ENCODE measurements at places on chromosomes 1 and 21.

- peak; percentile 30 for DNase-seq
Measured at GRCh38 chr1:113140588-113141446, 67.8 kb downstream of the LRIG2 start.

DNA sequence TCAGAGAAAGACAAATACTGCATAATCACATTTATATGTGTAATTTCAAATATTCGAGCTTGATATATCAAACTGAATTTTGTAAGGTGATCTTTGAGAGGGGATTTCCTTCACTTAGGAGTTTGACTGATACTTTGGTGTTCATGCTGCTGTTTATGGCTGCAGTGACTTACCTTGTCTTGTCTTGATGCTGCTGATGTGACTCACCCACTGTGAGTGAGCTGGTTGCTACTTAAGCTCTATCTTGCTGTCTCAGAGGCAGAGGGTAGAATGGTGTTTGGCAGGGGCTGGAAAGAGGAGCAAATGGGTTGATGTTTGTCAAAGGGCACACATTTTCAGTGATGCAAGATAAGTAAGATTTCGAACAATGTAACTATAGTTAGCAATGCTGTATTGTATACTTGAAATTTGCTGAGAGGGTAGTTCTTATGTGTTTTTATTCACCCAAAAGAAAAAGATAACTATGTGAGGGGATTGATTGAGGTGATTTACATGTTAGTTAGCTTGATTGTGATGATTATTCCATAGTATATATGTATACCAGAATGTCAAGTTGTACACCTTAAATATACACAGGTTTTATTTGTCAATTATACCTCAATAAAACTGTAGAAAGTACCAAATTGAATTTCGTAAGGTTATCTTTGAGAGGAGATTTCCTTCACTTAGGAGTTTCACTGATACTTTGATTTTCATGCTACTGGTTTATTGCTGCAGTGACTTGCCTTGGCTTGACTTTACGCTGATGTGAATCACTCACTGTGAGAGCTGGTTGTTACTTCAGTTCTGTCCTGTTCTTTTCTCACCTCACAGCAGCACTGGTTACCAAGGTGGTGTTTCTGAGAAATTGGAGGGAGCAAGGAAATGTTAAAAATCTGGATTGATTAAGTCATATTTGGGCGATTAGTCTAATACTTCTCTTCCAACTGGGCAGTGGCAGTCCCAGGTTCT lies 94.5 kb upstream of the SLC5A9 start:
- no peak for DNase-seq

DNA sequence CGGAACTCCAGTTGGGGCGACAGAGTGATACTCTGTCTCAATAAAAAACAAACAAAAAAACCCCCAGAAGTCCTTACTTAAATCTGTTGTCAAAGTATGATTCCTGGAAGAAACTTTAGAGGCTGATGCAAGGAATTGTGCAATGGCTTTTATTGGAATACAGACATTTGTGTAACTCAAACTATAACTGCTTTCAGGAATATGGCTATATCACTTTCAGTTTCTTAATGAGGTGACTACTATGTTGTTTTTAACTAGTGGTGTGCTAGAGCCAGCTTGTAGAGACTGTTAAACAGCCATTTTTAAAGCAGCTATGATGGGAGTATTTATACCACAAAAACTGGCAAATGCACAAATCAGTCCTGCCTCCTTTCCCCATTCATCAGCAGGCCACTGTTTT lies 22.7 kb upstream of the DNAJC28 start:
- DNase-seq, result no peak

DNA sequence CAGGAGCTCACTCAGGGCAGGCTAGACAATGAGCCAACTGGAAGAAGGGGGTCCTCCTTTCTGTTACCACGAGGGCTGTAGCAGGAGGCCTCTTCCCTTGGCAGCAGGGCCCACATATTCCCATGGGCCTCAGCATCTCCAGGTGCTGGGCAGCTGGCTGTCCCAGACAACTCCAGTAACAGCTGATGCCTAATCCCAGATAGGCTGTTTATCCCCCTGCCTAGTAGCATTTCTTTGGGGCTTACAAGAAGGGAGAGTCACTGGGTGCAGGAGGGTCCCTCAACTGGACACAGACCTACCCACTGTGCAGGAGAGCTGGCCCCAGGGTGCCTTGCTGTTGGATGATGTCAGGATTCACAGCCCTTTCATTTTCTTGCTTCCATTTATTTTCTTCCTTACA lies 278.2 kb downstream of the DSCAM start:
- no peak for DNase-seq

GRCh38 chr1:8349473-8349865 lies 31.6 kb downstream of the SLC45A1 start:
- DNase-seq, result no peak

DNA sequence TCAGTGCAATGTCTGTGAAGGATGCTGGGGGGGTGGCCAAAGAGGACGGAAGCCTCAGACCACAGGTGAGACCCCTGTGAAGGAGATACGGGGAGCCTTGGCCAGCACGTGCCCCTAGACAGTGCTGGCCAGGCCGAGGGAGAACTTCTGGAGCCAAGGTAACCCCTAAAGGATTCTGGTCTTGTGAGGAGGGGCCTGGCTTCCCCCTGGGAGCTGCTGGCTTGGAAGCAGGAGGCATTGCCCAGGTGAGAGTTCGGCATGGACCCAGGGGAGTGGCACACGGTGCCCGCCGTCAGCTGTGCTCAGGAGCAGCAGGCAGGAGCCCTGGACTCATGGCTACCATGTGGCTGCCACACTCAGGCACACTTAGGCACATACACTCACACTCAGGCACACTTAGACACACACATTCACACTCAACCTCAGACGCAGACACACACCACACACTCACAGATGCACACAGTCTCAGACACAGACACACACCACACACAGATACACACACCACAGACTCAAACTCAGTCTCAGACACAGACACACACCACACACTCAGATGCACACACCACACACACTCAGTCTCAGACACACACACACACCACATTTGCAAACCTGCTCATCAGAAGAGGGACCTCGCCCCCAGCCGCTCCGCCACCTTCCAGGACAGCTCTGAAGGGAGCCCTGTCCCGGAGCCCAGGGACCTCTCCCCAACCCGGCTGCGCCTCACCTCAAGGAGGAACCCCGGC lies 1.1 kb upstream of the COL6A2 start:
- DNase-seq, result no peak

DNA sequence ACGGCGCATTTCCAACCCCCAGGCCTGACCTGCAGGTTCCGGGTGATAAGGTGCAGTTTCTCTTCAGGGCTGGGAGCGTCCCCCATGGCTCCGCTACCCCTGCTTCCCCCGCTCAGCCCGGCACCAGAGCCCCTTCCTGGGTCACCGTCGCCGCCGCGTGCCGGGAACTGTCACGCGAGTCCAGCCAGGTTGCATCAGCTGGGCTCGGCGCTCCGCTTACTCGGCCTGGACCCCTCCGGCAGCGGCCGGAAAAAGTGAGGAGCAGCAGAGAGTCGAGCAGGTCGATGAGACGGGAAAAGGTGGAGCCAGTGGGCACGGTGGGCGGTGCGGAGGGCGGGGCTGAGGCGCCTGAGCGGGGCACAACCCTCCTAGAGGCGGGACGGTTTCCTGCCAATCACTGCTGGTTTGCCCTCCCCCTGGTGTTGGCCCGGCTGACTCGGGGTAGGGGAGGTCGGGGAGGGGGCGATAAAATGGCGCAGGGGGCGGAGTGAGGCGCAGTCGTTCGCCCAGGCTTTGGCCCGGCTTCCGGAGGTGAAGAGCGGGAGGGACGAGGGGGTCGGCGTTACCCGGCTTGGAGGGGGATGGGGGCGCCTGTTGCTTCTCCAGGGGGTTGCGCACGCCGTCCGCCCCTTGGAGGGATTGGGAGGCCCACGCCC lies at the start of the genes S100PBP and YARS1:
S100PBP (plus strand) TSS at position 495 of the 656 bp plus-strand sequence. CDS start 8,447 bp downstream, outside the sequence.
YARS1 (minus strand) TSS at position 200 of the 656 bp plus-strand sequence; CDS start at position 86, 114 bp downstream.
- peak; percentile 99 for DNase-seq

GRCh38 chr1:76463278-76463677 lies 388.7 kb downstream of the ST6GALNAC3 start:
- DNase-seq, result no peak

DNA sequence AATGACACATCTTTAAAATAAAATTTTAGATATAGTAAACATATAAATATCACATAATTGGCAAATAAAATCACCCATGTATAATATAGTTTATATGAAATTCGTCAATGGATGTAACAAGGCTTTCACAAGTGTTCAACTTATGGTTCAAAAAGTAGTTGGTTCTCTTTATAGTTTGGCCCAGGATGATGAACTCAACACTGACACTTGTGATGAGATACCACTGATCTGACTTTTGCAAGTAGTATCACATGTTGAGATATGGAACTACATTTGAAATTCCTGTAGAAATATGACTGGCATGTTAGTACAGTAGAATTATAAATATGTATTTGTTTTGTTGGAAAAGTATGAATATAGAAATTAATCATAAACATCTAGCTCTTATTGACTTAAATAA lies 1.8 kb downstream of the TNNI3K start:
- DNase-seq, result no peak

GRCh38 chr1:2466958-2467554 lies 9.0 kb upstream of the PLCH2 start:
- peak; percentile 3 for DNase-seq

DNA sequence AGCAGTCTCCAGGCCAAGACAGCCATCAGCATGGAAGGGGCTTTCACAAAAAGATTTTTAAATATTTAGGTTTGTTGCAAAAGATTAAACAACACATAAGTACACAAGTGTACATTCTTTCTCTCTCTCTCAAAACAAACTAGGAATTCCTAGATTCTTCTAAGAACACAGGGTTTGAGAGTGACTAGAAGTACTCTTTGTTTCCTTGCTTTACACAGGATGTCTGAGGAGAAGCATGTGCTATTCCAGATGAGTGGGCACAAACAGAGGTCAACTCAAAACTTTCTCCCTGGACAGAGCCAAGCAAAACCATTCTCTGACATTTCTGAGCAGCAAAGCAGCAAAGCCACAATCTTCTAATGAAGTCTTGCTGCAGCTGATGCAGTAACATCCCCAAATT lies 210.6 kb upstream of the HOOK1 start:
- DNase-seq, result no peak
